ENCODE measurements at places on chromosomes 16 and 17. TPM values are rescaled to one million over a fixed set of nuclear protein-coding genes. Genes with fewer than 3 reads are reported as not detected.

DNA sequence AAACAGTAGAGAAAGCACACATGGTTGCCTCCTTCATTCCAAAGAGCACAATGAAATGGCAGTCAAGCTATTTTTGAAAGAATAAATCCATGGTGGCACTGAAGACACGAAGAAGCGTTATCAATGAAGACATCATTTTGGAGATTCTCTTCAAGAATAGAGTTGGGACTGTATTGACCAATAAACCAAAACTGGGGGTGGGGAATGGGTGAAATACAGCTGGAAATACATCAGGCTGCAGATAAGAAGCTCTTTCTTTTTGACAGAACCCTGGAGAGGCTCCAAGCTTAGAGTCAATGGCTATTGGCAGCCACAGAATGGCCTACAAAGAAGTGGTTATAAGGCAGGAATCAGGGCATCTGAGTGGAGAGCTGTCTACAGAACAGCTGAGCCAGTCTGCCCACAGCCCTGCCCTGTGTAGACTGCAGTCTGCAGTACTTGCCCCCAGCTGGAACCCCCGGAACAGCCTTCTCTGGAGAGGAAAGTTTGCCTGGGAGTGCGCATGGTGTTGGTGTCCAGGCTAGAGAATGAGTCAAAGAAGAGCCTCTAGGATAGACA is 100.4 kb downstream of the STX8 start:
- DNase-seq: no peak

DNA sequence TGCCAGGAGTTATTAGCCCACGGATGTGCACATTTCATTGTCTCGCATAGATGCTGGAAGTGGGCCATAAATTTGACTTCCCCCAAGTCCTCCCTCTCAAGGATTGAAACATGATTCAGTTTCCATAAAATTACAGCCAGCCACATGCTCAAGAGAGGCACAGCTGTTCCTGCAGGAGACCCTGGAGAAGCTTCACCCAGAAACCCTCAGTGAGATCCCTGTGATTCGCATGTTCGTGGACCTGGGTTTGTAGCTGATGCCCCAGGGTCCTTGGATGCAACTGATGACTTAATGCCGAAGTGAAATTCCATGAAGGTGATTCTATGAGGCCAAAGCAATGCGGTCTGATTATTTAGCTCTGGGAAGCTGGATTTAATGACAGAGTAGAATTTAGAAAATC is 24.7 kb upstream of the AQP8 start:
- no peak for DNase-seq

Gene PRR35
- total RNA-seq: not detected

Gene FBXO39
- not detected for total RNA-seq

Gene AHSP
- not detected for total RNA-seq

Gene KRTAP4-11
- not detected for total RNA-seq

GRCh38 chr17:13864521-13864920 is 204.8 kb upstream of the COX10 start:
- no peak for DNase-seq

All from lower lobe of right lung (tissue), 2 donors.